ENCODE measurements at places on chromosomes 13 and 19.

GRCh38 chr13:109698779-109699178, 87.6 kb downstream of the IRS2 start:
- DNase-seq, result no peak

DNA sequence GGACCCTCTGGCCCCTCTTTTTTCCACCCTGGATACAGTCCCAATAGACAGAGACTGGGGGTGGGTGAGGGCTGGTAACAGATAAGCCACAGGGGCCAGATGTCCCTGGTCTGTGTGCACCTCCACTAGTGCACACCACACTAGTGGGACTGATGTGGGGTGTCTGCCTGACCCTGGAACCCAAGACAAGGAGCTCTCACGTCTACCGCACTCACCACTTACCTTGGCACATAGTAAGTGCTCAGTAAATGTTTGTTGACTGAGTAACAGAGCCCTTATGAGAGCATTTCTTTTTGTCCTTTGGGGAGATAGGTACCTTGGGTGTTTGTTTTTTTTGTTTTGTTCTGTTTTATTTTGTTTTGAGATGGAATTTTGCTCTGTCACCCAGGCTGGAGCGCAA, 23.1 kb upstream of the ZNF414 start:
- DNase-seq, result no peak

DNA sequence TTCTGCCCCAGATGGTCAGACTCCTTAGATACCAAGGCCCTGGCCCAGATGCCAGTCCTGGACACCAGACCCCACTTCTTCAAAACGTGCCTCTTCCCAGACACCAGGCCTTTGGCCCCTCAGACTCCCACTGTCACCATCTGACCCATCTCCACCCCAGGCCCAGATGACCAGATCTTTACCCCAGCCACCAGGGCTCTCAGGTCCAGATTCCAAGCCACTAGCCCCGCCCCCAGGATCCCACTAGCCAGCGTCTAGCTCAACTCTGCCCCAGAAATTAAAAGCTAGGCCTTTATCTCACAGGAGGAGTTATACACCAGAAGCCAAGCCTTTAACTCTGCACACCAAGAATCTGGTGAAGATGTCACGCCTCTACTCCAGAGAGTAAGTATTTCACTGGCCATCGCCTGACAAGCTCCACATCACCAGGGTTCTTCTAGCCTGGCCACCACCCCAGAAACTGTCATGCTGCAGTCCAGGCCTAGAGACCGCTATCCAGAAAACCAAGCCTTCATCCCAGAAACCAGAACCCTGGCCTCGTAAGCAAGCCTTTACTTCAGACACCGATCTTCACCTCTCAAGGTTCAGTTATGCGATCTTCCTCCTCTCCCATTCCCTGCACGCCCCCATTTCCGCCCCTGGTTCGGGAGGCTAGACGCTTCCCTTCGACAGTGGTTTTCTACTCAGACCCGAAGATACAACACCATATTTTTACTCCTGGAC, 595 bp downstream of the XAB2 start:
- DNase-seq, result no peak

DNA sequence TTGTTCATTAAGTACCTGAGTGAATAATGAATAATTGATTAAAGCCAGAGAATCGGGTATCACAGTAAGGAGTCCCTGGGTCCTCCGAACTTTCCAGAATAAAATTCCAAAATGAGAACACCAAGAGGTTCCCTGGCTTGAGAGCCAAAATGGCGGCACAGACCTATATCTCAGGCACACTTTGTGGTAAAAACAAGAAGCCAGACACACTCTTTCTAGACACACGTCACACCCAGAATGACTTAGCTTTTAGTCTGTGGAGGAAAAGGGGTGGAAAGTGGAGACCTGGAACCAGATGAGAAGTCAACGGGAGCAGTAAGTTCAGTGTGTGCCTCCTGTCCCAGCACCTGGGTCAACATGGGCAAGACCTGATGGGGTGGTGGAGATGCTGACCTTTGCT, 8.4 kb downstream of the ARL11 start:
- no peak for DNase-seq

DNA sequence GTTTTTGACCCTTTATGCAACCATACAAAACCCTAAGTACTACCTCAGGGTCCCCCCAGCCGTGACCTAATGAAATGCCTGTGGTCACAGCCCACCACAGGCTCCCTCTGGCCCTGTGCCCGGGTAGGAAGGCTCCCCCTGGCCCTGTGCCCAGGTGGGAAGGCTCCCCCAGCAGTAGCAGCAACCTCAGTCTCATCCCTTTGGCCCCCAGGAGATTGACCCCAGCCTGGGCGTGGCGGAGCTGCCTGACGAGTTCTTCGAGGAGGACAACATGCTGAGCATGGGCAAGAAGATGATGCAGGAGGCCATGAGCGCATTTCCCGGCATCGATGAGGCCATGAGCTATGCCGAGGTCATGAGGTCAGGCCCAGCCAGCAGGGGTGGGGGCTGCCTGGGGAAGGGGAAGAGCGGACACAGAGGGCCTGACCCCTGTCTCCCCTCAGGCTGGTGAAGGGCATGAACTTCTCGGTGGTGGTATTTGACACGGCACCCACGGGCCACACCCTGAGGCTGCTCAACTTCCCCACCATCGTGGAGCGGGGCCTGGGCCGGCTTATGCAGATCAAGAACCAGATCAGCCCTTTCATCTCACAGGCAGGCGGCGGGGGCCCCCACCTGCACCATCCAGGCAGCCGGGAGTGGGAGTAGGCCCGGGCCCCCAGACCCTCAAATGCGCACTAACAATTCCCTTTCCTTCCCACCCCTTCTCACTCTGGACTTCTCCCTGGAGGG, 6.3 kb upstream of the BEST2 start:
- no peak for DNase-seq

GRCh38 chr13:72931311-72931710, 127.5 kb upstream of the KLF5 start:
- DNase-seq, result no peak

- no peak for DNase-seq
Measured at GRCh38 chr19:38247734-38248268, 8.4 kb downstream of the PPP1R14A start.

DNA sequence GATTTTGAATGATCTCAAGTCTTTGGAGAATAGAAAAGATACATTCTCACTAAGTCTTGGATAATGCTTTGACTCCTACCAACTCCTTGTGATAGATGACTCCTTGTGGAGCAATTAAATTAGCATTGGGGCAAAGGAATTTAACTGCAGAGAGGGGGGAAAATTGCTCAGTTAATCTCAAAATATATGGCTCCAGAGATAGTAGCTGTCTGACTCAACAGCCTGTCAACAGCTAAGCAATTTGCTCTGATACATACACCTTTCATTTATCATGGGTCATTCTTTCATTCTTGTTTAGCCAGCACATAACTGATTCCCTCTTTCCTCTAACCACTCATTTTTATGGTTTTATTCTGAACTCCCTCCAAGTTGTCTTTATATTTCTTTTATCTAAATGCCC, 225.6 kb upstream of the OBI1 start:
- no peak for DNase-seq

- no peak for DNase-seq
Measured at GRCh38 chr13:82627183-82627582, 1255.1 kb downstream of the SLITRK1 start.

DNA sequence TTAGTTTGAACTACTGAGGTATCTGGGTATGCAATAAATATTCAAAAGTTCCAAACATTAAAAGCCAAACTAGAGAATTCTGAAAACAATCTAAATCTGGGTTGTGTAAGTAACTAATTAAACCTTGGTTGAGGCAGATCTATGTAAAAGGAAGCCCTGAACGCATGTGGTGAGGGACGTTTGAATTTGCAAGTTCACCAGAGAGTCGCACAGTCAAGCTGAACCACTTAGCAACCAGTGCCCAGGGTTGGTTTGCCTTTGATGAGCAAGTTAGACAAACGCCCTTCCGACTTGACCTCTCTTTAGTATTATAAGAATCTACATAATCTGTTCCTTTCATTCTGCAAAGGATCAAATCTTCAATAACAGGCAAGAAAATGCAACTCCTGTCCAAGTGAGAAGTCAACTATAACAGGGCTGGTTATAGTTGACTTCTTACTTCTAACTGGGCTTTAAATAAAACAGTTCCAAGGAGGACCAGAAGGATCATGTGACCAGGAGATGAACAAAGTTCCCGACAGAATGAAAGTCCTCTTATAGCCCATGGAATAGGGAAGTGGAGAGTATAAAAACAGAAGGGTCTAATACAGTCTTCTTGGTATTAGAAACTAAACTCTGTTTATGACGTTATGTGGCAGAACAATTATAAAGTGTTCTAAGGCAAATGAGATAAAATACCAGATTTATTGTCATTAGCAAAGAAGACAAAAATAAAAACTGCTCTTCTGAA, 40.6 kb downstream of the PHF11 start:
- no peak for DNase-seq

- no peak for DNase-seq
Measured at GRCh38 chr19:43337737-43338136, 15.7 kb upstream of the CD177 start.
